DMS79 (cell line): ENCODE measurements at places on chromosomes 2 and 18.

DNA sequence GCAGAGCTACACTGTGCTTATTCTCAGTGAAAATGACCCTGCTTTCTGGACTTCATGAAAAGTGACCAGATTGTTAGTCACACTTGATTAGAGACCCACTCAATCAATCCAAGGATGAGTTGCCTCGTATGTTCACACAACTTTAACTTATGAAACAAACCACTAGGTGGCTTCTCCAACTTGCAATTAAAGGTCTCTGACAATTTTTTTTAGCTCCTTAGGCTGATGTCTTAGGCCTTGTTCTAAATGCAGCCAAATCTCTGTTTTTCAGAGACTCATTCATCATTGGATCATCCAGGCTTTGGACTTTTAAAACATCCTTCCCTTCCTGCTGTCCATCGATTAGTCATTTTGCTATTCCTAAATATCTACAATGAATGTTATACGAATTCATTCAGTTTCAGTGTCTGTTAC lies 63.4 kb downstream of the MREG start:
- DNase-seq = no peak

GRCh38 chr2:229856413-229856812 lies 65.4 kb downstream of the TRIP12 start:
- no peak for DNase-seq

GRCh38 chr2:138277062-138277461 lies 224.5 kb upstream of the SPOPL start:
- DNase-seq = no peak

DNA sequence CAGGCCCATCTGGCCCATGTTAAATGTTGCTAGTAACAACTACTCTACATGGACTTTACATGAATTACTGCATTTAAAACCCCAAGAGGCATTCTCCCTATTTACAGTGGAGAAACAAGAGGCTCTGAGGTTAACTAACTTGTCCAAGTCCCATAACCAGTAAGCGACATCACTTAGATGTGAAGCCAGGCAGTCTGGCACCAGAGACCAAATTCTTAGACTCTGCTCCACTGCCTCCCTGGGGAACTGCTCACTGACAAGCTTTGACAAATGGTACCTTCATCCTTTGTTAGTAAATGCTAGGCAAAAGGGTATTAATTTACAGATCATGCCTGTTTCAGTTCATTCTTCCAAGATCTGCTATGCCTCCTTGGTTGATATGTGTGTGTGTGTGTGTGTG lies 124.8 kb downstream of the AFF3 start:
- no peak for DNase-seq

GRCh38 chr2:15667809-15668556 lies 76.3 kb downstream of the DDX1 start:
- peak; percentile 20 for DNase-seq

GRCh38 chr2:152555048-152555447 lies 162.2 kb downstream of the PRPF40A start:
- DNase-seq = no peak

- DNase-seq = peak; percentile 1
These were observed 193.4 kb downstream of the HAUS1 start for GRCh38 chr18:46297621-46298020.

- DNase-seq = no peak
These were observed 178.9 kb downstream of the FHOD3 start for GRCh38 chr18:36476433-36476832.

- DNase-seq = no peak
These were observed 271.9 kb upstream of the CXCR4 start for GRCh38 chr2:136389809-136390208.

- DNase-seq = no peak
These were observed 70.7 kb downstream of the EMX1 start for GRCh38 chr2:72988041-72988440.

DNA sequence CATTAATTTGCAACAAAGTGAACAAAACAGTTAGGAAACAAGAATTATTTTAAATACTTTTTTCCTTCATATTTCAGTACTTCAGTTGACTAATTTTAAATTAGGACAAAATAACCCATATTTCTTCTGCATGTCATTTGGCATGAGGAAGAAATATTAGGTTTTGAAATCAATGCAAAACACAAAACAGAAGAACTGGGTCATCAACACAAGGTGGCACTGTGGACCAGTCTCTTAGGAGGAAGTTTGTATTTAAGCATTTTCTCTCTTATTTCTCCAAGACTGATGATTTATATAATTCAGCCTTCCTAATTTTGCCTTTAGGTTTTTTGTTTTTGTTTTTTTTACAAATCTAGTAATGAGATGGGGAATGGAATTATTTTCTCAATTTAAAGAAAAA lies 352.8 kb upstream of the KCNH7 start:
- peak; percentile 2 for DNase-seq

GRCh38 chr18:13369353-13369752 lies 150.8 kb downstream of the LDLRAD4 start:
- no peak for DNase-seq

- DNase-seq = no peak
These were observed 157.0 kb downstream of the NYAP2 start for GRCh38 chr2:225556461-225556860.
